ENCODE measurements at places on chromosomes 5 and 9.

- DNase-seq, result no peak
These were observed 134.6 kb upstream of the ADRA1B start for GRCh38 chr5:159781626-159782157.

DNA sequence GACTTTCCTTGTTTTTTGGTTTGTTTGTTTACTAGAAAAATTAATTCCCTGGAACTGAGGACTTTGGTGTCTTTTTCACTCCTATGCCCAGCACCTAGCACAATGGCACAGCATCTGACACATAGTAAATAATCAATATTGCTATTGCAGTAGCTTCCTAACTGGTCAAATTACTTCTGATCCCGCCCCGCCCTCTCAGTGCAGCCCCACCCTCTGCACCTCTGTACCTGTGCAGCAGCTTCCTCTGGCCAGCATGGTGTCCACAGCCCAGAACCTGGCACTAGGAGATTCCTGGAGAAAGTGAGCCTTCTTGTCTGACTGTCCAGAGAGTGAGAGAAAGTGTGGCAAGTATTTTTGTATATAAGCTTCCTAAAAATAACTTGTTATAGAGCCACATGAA, 343.2 kb downstream of the ZNF608 start:
- DNase-seq, result no peak

- no peak for DNase-seq
These were observed at the start of gene IFNK for GRCh38 chr9:27524236-27524635. Gene IFNK, plus strand, starts transcription at chr9:27524290. Its CDS starts 47 bp downstream, at chr9:27524337.

DNA sequence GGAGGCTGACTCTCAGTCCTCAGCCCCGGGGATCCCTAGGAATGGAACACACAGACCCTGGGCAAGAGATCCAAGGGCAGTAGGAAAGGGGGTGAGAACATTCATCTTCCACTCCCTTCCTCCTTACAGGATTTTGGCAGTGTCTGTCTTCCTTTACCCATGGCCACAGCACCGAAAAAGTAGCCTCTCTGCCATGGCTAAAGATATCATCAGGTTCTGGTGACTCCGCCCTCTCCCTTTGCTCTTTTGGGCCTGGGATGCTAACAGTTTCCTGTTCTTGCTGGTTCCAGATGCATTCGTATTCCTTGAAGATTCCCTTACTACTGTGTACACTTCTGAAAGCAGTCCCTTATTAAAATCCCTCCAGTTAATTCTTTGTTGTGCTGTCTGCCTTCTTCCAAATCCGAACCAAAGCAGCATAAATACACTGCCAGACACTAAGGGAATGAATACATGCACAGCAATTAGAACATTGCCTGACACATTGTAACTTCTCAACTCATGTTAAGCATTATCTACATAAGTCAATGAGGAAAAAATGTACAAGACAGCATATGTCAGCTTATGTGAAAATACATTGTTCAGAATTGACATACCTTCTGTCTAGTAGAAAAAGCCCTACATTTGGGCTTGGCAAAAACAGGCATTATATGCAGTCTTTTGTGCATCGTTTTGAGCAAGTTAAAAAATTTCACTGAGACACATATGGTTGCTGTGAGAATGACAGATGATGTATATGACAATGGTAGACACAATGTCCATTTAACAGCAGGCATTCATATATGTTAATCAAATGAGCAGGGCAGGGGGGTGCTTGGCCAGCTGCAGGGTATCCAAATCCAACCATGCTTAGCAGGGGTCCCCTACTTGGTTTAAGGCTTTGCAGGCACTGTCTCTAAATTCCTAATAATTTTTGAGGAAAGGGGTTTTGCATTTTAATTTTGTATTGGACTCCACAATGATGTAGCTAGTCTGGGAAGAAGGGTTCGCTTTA, 58.8 kb upstream of the RAI14 start:
- DNase-seq, result no peak

DNA sequence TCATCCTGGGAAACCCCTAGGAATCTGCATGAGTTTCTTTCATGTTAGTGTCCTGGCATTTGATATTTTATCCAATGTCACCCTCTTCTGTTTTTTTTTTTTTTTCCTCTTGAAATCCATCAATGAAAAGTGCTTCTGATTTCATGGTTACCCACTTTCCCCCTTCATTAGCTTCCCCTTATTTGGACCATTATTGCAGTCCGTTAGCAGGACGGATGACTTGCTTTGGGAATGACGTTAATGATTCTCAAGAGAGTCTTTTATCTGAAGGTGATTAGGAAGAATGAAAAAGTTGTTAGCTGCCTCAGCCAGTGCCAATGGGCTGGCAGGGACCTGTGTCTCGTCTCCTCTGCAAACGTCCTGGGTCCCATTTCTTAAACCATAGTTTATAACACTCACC, 134.7 kb downstream of the SEMA6A start:
- DNase-seq, result no peak

- DNase-seq, result no peak
These were observed 14.1 kb downstream of the TRIM7 start for GRCh38 chr5:181190711-181191525.

GRCh38 chr5:155082401-155082800, 68.8 kb downstream of the KIF4B start:
- DNase-seq, result peak; percentile 15

GRCh38 chr5:16603701-16604100, 13.1 kb downstream of the RETREG1 start:
- no peak for DNase-seq

- no peak for DNase-seq
These were observed 56.3 kb upstream of the ELL2 start for GRCh38 chr5:96017951-96018350.

GRCh38 chr5:105872569-105873270, 1798.0 kb downstream of the EFNA5 start:
- DNase-seq, result no peak

DNA sequence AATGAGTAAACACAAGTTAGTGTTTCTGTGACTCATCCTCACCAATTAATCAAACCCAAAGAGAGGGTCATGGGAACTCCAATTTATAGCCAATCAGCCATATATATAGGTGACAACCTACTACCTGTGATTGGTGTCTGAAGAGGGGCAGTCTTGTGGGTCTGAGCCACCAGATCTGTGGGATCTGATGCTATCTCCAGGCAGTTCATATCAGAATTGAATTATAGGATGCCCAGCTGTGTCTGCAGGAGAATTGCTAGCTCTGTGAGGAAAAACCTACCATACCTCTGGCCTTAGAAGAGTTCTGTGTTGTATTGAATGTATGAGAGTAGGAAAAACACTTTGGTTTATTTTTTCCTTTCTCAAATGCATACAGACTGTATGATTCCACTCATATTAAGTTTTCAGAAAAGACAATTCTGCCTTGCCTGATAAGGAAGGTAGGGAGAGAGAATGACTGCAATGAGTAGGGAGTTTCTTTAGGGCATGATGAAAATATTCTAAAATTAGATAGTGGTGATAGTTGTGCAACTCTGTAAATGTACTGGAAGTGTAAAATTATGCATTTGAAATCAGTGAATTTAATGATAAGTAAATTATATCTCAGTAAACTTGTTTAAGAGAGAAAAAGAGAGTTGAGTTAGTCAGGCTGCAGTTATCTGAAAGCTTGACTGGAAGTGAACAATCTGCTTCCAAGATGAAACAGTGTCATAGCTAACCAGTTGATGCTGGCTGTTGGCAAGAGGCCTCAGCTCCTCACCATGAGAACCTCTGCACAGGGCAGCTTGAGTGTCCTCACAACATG, 274.9 kb downstream of the AUH start:
- DNase-seq, result no peak

GRCh38 chr9:86470326-86470725, 116.1 kb upstream of the TUT7 start:
- DNase-seq, result no peak

DNA sequence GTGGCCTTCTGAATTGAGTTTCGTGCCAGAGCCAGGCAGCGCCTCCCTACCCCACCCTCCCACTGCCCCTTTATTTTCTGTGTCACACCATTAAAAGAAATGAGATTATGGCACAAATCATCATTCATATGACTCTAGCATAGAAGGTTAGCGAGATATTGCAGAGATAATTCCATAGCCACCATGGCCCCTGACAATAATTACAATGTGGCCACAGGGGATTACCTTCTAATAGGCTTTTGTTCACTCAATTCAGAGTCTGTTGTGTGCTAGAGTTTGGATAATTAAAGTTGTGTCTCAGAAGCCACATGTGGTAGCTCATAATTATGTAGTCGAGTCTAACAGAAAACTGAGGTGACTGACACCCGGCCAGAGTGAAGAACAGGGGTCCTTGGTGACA, 428.1 kb downstream of the ARHGEF28 start:
- no peak for DNase-seq

Measured in 8988T (cell line).